ENCODE measurements at places on chromosomes 2 and 18. TPM values are rescaled to one million over a fixed set of nuclear protein-coding genes. Genes with fewer than 3 reads are reported as not detected.

- no peak for DNase-seq
These were observed 121.5 kb upstream of the SP3 start for GRCh38 chr2:174086708-174087107.

DNA sequence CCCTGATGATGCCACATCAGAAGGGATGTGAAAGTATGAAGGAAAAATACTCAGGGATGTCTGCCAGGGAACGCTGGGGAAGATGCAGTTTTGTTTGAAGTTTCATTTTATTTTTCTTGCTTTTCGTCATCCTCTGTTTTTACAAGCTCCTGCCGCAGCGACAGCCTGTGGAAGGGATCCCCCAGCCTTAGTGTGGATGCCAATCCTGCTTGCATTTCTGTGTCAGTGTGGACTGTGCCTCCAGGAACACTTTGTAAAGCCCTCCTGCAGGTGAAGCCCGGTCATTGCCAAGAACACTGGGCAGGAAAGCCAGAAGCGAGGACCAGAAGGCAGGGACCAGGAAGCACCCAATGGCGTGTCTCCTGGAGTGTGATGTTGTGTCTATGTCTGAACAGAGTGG, 234.3 kb downstream of the SEPTIN10 start:
- no peak for DNase-seq

DNA sequence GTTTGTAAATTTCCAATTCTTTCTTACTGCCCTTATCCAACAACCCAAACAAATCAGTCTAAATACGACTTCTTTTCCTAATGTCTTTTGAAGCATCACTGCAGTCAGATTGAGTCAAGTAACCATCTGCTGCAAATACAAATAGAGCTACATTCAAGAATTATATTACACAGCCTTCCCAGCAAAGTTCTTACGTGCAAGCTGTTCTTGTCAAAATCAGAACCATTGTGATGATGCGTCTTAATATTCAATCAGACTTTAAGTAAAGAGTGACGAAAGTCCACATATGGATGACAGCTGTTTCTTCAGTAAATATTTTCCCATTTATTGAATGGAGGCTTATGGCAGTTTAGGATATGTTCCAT, 943.8 kb downstream of the LRP1B start:
- no peak for DNase-seq

DNA sequence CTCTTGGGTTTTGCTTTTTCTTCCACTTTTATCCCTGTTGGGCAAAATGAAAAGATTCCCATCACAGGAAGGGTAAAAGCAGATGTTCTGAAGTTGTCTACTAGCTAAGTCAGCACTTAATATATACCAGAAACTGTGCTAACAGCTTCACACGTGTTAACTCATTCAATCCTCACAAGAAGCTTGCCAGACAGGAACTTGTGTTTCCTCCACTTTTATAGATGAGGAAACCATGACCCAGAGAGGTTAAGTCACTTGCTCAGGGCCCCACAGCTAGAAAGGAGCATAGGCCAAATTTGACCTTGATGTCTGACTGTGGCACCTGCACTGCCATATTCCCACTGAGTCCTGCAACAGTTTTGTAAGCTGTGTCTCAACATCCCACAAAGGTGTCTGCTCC, 76.8 kb upstream of the EPC2 start:
- DNase-seq: no peak

GRCh38 chr18:523561-523960, 23.1 kb upstream of the COLEC12 start:
- no peak for DNase-seq

BOK gene
- total RNA-seq: 22.8 TPM

ANKRD62 gene
- 0.16 TPM for total RNA-seq

SCTR gene
- 0.62 TPM for total RNA-seq
